ENCODE measurements at places on chromosomes 2 and 18.

DNA sequence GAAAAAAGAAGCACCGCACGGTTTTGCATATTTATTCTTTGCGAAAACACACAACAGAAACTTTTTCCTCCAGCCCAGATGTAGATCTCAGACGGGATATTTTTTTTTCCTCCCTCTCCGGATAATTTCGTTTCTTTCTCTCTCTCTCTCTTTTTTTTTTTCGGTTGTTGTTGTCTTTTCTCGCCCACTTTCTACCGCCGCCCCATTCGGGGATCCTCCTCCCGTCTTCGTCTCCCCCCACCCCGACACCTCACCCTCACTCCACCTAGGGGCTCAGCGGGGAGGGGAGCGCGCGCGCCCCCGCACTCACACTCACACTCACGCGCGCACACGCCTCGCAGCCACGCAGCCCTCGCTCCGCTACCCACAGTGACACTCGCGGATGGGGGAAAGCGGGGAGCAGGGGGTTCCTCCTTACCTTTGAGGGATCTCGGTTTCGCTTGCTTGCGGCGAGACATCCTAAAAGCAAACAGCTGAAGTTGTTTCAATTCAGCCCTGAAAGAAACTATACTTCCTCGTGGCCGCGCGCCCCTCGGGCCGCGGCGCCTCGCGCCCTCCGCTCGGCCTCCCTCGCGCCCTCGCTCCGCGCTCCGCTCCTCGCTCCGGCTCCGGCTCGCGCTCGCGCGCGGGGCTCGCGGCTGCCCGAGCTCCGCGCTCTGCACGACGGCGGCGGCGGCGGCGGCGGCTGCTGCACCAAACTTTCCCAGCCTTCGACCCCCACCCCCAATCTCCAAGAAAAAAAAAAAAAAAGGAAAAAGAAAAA, 1.3 kb downstream of the ZNF521 start:
- DNase-seq, result no peak

- no peak for DNase-seq
Observed at GRCh38 chr2:96924775-96925747, 55.2 kb upstream of the SEMA4C start.

GRCh38 chr2:119025013-119025412, 83.0 kb downstream of the MARCO start:
- DNase-seq, result no peak

- no peak for DNase-seq
Observed at GRCh38 chr2:108974674-108975073, 14.3 kb downstream of the EDAR start.

DNA sequence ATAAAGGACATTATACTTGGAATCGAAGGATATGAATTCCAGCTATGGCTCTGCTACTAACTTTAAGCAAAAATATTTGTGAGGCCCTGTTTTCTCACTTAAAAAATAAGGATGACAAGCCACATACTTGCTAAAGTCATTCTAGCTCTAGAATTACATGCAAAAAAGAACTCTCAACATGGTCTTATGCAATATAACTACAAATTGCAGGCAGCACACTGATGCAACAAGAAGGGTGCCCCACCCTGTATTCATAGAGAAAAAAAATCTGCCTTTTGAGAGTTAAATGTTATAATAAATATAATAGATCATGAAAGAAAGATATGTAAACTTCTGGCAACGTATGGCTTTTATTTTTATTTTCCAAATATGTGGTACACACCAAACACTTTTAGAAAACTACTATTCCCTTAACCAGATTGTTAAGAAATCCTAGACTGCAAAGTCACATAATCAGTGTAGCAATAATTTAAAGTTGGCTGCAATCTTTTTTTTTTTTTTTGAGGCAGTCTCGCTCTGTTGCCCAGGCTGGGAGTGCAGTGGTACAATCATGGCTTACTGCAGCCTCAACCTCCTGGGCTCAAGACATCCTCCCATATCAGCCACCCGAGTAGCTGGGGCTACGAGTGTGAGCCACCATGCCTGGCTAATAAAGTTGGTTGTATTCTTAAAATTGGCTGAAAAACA, 40.2 kb upstream of the WDSUB1 start:
- no peak for DNase-seq

- peak; percentile 62 for DNase-seq
Observed at GRCh38 chr2:157420771-157421323, 23.0 kb downstream of the CYTIP start.

DNA sequence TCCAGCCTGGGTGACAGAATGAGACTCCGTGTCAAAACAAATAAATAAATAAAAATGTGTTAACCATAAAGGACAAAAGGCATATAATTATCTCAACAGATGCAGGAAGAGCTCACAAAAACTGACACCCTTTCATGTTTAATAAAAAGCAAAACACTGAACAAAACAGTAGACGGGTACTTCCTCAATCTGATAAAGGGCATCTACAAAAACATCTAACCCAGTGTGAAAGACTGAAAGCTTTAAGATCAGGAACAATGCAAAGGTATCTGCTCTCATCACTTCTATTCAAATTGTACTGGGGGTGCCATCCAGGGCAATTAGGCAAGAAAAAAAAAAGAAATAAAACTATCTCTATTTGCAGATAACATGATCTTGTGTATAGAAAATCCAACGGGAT, 11.7 kb upstream of the NCL start:
- DNase-seq, result no peak

DNA sequence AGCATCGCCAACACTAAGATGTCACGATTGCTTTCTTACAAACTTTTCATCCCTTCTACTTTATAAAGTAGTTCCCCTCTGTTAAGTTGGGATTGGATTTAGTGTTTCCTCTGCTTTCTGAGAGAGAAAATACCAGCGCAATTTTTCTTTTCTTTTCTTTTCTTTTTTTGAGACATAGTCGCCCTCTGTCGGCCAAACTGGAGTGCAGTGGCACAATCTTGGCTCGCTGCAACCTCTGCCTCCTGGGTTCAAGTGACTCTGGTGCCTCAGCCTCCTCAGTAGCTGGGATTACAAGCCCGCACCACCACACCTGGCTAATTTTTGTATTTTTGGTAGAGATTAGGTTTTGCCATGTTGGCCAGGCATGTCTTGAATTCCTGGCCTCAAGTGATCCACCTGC, 9.0 kb downstream of the RELCH start:
- peak; percentile 56 for DNase-seq

- no peak for DNase-seq
Observed at GRCh38 chr2:67399831-67400489, 2.8 kb downstream of the ETAA1 start.

GRCh38 chr2:85698880-85699254, 4.7 kb downstream of the GNLY start:
- no peak for DNase-seq
